ENCODE measurements at places on chromosomes 1 and 21.

DNA sequence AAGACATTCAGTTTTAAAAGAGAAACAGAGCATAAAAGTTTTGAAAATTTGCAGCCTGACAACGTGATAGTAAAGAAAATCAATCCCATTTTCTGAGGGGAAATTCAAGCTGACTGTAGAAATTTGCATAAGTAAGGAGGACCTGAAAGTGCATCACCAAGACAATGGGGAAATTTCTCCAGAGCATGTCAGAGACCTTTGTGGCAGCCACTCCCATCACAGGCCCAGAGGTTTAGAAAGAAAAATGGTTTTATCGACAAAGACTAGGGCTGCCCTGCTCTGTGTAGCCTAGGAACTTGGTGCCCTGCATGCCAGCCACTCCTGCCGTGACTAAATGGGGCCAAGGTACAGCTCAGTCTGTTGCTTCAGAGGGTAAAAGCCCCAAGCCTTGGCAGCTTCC is 1640.2 kb upstream of the PRMT6 start:
- DNase-seq, result no peak

GRCh38 chr1:152537496-152537895 is 23.2 kb downstream of the CRCT1 start:
- no peak for DNase-seq

DNA sequence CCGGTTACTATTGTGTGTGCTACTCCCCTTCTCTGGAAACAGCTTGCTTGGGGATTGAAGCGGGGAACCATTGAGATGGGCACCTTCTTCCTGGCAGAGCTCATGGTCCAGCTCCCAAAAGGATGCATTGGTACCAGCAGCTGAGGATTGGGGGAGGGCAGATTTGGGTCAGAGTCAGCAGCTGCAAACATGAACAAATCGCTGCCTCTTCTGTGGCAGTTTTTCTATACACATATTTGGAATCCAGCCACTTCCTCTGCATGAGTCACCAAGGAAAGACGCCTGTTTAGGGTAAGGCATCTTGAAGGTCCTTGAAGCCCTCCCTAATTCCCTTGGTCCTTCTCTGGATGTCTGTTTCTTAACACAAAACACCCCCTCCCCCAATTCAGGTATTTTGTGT is 104.7 kb downstream of the DAB1 start:
- DNase-seq, result no peak

DNA sequence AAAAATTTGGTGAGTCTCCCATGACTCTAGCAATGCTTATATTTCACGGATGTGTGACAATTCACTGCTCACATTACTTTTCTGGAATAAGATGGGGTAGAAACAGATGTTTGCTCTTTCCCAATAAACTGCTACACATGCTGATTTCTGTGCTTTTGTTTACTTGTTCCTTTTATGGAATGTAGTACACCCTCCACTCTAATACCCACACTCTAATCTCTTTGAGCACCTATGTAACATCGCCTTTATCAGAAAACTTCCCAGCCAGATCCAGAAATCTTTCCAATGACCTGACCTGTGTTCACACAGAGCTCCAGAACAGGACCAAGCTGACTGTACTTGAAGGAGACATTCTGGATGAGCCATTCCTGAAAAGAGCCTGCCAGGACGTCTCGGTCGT is 4.2 kb downstream of the HSD3B2 start:
- DNase-seq, result no peak

DNA sequence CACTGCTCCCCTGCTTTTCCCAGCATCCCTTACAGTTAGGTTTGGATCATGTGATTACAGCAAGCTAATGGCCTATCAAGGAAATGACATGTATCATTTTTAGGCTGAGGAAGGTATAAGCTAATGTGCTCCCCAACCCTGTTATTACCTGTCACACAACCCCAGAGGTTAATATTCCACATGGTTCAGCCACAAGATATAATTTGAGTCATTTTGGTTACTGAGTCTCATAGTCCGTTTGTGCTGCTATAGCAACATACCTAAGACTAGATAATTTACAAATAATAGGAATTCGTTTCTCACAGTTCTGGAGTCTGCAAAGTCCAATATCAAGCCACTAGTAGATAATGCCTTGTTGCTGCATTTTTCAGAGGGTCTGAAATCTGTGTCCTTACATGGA is 29.1 kb upstream of the SLC16A1 start:
- no peak for DNase-seq

GRCh38 chr1:183484254-183484653 is 12.0 kb downstream of the SMG7 start:
- no peak for DNase-seq

DNA sequence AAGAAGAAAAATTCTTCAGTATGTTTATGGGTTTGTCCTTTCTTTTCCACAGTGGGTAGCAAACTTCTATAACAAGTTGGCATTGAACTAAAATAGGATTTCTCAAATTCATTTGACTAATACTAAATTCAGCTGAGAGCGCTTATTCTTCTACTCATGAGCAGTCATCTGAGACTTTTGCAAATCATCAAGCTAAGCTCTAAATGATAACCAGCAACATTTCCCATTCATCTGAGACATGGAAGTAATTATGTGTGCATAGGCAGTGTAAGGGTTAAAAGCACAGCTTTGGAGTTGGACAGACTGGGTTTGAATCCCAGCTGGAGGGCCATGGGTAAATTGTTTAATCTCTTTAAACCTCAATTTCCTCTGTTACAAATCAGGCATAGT is 18.3 kb upstream of the CNR2 start:
- DNase-seq, result no peak

- no peak for DNase-seq
Measured at GRCh38 chr1:75996196-75996595, 64.0 kb upstream of the ASB17 start.
